NCI-H1436 treated with DMSO at 0.1 percent for 48 hours (cell line): ENCODE measurements at places on chromosomes 11 and 22.

DNA sequence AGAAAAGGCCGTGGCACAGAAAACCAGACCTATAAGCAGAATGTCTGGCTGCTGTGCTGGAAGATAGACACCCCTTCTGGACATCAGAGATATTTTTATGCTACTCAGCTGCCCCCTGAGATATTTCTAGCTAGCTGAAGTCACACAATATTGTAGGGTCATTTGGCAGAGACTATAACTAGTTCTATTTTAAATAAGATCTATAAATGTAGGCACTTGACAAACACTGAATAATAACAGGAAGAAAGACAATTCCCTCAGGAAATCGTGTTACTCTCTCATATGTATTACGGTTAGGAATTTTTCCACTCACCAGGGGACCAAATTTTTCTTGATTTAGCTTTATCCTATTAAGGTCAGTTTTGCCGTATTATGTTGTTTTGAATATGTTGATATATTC lies 845.4 kb downstream of the OPCML start:
- no peak for DNase-seq

DNA sequence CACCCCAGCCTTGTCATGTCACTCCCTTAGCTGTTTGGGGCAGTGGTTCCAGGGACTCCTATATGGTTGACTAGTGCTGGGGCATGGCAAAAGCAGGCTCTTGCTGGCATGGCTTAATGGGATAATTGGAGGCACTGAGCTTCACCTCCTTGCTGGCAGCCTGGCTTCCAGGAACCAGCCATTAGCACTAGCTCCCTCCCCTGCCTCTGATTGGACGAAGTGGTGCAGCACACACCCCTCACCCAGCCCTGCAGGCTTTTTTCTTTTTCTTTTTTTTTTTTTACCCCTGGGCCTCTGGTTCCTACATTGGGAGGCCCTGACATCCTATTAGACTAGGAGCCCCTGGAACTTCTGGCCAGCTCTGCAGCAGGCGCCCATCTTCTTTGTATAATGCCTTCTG lies 18.6 kb downstream of the PHLDB1 start:
- DNase-seq, result no peak

DNA sequence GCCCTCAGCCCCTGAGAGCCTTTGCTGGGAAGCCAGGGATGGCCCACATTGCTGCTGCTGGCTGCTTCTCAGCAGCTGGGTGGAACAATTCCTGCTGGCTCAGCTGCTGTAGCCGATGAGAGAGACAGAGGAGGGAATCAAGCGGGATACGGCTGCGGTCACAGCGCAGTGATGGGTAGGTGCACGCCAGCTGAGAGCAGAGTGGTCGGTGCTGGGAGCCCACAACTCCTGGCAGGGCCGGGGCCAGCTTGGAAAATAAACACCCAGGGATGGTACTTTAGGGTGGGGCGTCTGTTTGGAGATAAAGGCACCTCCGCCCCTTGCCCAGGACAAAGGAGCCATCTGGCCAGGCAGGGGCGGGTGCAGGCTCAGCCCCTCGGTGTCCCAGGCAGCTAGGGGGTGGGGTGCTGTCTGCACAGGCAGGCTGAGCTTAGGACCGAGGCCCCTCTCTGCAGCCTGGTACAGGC lies 480.5 kb downstream of the MIAT start:
- no peak for DNase-seq

- no peak for DNase-seq
These were observed 22.0 kb downstream of the FADS3 start for GRCh38 chr11:61869429-61869707.

DNA sequence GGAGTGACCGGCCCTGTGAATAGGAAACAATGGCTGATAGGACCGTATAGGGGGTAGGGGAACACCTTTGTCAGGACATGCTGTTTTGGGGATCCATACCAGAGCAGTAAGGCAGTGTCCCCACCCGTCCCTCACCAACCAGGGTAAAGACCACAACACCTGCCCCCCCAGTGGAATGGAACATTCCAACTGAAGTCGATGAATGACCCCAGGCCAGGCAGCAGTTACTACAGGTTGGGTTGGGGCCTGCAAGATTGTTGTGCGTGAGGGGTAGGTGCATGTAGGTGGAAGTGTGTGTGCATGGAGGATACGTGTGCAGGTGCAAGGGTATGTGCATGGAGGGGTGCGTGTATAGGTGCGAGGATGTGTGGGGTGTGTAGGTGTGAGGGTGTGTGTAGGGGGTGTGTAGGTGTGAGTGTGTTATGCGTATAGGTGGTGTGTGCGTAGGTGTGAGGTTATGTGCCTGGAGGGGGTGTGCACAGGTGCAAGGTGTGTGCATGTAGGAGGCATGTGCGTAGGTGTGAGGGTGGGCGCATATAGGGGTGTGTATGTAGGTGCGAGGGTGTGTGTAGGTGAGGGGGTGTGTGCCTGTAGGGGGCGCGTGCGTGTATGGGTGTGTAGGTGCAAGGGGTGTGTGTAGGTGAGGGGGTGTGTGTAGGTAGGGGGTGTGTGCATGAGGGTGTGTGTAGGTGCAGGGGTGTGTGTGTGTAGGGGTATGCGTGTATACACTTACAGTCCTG lies 32.9 kb downstream of the PISD start:
- DNase-seq, result no peak

GRCh38 chr11:106904826-106905225 lies 113.5 kb downstream of the GUCY1A2 start:
- no peak for DNase-seq

DNA sequence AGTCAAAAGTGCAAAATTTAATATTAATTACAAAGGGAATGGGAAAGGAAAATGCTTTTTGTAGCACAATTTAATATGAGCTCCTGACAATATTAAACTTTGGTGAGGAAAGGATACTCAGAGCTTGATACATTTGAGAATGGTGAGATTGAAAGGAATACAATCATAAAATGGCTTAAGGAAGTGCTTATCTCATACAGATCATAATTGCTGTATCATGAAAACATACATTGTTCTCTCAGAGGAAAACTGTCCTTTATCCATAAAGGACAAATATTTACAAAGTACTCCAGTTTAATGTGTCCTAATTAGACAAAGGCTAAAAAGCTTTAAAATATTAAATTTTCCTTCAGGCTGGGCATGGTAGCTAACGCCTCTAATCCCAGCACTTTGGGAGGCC lies 260.4 kb downstream of the TMEM135 start:
- peak; percentile 69 for DNase-seq

GRCh38 chr22:50504369-50505211 lies 2.9 kb downstream of the LMF2 start:
- no peak for DNase-seq
